D341Med (cell line): ENCODE measurements at places on chromosomes 11 and 22.

- peak; percentile 98 for DNase-seq
These were observed at the start of gene PHRF1 for GRCh38 chr11:575996-576768. TSS of gene PHRF1 (plus strand) at chr11:576470. CDS start at chr11:581513, 5,043 bp downstream.

DNA sequence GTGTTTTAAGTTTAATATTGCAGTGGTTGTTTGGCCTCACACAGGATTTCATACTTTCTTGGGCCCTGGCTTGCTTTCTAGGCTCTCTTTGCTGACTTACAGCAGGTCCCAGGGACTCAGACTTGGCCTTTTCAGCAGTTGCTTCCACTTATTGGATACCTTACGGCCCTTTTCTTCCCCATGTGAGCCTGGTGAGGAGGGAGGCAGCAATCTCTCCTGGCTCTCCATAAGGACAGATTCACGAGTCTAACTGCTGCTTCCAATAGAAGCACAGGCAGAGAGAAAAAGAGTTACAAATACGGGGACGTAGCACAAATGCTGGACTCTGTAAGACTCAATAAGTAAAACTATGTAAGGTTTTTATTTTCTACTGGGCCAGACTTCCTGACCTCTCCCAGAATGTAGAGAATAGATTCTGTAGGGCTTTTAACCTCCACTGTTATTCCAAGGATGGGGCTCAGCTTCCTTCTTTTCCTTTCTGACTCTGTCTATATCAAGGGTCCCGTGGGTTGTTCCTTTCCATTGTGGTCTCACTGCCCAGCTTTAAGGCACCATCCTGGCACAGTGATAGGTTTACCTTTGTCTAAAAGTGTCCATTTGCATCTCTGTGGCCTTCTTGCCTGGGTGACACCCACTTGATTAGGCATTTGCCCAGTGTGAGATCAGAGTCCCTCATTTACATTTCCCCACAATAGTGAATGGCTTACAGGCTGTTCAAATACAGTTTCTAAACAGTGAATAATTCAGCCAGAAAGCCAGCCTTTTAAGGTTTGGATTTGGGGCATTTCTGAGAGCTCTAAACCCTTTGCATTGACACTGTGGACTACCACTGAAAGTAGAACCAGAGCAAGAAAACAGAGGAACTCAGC lies 92.8 kb downstream of the RASSF10 start:
- no peak for DNase-seq

GRCh38 chr11:64553554-64554201 lies 37.3 kb upstream of the SLC22A12 start:
- DNase-seq, result peak; percentile 81

DNA sequence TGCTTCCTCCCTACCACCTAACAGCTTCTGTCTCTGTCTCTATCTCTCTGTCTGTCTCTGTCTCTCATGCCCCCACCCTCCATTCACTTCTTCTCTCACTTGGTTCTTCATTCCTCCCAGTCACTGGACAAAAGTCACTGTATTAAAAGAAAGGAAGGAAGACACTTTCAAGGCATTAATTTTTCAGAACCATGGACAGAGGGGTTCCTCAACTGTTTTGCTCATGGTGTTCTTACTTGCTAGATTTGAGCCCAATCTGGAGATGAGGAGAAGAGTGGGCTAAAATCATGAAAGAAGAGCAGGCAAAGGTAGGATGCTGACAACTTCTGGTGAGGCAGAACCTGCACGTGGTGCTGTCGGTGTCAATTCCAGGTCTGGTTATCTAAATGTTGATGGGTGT lies 116.7 kb upstream of the LARGE1 start:
- no peak for DNase-seq

DNA sequence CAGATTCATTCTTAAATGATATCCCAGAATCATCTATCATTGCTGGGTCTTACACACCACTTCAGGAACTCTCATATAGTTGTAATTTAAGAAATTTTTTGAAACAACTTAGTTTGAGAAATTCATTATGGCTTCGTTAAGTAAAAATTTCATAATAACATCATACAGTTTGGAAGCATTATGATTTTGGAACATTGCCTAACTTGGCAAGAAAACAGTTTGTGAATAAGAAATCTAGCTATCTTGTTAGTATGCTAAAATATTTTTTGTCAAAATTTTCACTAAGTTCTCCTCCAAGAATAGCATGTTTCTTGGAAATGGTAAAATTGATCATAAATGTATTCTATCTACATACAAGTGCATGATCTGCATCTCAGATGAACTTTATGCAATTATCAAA lies 217.7 kb downstream of the CNTN5 start:
- DNase-seq, result no peak

DNA sequence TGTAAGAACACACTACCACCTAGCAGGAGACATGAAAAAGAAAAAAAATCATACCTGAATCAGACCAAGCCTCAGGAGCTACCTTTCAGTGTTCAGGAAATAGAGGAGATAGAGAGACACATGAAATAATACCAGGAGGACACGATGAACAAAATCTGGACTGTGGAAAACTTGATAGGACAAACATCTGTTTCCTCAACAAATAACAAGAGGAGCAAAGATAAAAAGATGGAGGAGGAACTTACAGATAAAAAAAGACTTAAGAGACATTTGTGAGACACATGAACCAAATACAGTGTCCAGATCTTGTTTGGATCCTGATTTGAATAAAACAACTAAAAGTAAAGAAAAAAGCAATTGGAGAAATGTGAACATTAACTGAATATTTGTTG lies 12.4 kb upstream of the KCNE3 start:
- DNase-seq, result no peak

- no peak for DNase-seq
These were observed 276.1 kb downstream of the SBF2 start for GRCh38 chr11:10017911-10018310.

DNA sequence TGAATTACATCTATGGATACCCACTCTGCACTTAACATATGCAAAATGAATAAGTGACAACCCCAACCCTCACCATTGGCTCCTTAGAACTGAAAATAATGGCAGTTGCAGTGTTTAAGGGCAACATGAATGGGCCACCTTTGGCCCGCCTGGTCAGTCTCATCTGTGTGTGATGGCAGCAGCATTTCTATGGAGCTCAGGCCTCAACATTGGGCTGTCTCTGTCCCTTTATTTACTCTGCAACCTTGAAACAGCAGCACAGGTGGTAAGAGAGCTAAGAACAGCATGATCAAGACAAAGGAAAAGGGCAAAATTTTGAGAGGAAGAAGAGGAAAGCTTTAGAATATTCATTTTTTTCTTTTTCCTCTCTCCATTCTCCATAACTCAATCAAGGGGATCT lies 38.3 kb upstream of the TMEM135 start:
- no peak for DNase-seq

GRCh38 chr11:63499874-63500273 lies 6.0 kb upstream of the LGALS12 start:
- DNase-seq, result no peak

DNA sequence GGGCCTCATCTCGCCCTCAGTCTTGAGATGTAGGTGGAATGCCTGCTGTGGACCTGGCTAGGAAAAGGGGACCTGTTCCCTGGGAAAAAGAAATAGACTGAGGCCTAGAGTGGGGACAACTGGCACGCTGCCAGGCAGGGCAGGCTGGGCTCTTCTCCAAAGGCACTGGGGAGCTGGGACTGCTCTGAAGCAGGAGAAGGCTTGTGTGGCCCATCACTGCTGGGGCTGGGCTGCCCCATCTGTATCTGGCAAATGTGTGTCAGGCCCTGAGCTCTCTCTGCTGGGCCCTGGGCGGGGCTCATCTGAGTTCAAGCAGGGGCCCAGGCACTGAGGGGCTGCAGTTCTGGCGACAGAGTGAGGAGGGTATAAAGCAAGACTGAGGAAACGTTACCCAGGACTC lies 32.9 kb downstream of the ARVCF start:
- no peak for DNase-seq

GRCh38 chr22:31625661-31626426 lies 36.2 kb downstream of the PISD start:
- DNase-seq, result no peak

DNA sequence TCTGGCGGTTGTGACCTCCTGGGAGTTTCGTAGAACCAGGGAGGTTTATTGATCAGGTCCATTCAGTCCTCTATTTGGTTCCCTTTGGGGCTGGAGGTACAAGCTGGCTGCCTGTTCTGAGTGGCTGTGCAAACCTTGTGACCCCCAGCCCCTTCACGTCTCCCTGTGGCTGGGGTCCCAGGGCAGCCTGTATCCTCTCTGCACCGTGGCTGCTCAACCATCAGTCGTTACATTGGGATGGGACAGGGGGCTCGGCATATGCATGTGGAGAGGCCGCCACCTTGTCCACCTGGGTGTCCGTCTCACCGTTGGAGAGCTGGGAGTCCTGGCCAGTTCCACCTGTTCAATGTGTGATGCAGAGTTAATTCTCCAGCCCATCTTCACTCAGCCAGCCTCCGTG lies 195.7 kb downstream of the TBC1D22A start:
- no peak for DNase-seq

- DNase-seq, result peak; percentile 88
These were observed 1.6 kb downstream of the PIM3 start for GRCh38 chr22:49962012-49962750.

- no peak for DNase-seq
These were observed 552 bp downstream of the DSCAML1 start for GRCh38 chr11:117796456-117796871.

DNA sequence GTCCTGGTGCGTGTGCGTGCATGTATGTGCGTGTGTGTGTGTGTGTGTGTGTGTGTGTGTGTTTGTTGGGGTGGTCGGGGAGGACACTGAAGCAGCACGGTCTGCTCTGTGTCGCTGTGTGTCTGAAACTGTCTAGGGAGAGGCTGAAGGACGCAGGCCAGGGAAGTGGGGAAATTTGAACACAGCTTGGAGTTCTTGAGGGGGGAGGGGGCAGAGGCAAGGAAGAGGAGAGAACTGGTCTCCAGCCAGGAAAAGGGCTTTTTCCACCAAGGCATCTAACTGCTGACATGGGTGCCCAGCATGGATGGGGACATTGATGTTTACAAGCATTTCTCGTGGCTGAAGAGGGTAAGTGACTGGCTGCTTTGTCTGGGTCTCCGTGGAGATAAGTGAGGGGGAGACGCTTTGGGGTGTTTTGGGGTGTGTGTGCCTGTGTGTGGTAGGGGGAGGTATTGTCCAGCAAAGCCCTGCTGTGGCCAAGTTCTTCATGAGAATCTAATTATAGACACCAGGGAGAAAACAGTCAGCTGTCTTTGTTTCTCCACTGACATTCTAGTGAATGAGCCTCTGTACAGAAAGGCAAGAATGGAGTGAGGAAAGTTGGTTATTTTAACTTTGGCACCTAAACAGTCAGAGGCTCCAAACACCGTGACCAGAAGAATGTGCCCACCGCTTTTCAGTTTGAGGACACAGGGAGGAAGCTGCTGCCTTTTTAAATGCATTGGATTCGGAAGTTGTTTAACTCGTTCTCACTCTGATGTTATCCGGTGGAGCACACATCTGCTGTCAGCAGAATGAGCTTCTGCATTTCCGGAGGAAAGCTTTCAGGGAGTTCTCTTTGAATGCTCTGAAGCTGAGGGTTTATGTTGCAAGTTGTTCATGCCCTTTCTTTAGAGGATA lies 63.7 kb downstream of the PPFIBP2 start:
- DNase-seq, result no peak

DNA sequence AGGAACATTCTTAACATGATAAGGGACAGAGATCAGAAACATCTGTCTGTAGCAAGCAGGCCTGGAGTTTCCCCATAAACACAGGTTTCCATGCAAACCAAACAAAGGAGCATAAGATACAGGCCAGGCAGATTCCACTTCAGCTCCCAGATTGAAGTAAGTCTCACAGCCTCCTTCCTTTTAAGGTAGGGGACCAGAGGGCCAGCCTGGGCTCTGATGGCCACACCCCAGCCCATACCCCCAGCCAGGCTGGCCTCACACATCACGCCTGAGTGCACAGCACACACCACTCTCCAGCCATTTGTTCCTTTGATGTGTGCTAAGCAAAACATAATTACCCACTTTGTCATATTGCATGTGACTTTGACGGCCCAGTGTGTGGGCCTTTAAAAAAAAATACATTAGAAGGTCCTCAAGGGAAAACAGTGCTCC lies 518.7 kb downstream of the NTM start:
- no peak for DNase-seq

DNA sequence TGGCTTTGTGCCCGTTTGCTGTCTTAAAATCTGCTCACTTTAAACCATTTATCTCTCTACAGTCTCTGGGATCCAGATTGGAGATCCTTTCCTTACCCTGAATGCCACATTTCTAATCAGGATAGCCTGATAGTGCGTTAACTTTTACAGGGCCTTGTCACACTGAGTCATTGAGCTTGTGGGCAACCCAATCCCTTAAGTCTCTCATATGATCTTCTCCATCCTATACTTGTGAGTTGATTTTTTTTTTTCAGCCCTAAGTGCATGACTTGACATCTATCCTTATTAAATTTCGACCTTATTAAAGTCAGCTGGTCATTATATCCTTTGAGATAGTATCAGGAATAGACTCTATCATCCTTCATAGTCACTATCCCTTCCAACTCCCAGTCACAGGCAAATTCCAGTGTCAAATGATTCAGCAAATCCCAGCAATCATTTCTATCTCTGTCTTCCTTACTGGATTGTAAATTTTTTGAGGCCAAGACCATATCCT lies 57.7 kb downstream of the TEAD1 start:
- DNase-seq, result no peak
